ENCODE measurements at places on chromosomes 16 and 17.
A peak's percentile ranks its signal among the peaks of the same experiment; 100 is the strongest.

GRCh38 chr17:38425031-38425430 is 3.2 kb upstream of the ARHGAP23 start:
- no peak for DNase-seq

DNA sequence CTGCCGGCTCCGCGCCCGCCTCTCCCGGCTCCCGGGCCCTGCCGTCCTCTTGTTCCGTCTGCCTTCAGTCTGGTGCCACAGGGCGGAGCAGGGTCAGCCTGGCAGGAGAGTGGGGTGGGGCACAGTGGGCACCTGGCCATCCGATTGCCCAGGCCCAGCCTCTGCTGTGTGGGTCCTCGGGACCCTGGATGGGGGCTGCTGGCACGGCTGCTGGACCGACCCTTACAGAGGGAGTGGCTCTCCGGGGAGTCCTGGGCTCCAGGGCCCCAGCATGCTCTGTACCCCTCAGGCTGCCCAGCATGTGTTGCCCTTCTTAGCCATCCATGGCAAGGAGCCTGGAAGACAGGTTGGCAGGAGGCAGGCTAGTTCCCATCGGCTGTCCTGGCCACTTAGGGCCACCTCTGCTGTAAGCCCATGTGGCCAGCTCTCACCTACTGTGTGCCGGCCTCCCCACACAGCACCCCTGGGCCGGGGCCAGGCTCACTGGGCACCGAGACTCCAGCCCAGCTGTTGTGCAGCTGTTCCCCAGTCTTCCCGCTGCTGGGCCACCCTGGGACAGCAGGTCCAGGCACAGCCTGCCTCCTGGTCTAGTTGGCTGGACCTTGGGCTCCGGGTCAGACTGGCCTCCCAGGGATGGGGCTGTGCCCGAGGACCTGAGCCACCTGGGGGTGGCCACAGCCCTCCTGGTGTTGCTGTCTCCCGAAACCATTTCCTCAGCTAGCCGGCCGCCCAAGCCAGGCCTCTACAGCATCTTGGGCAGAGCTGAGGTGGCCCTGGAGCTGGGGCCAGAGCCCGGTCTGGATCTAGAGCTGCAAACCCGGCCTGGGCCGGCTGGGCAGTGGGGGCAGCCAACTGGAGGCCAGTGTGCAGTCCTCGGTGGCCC is 24.9 kb downstream of the BAHCC1 start:
- no peak for DNase-seq

DNA sequence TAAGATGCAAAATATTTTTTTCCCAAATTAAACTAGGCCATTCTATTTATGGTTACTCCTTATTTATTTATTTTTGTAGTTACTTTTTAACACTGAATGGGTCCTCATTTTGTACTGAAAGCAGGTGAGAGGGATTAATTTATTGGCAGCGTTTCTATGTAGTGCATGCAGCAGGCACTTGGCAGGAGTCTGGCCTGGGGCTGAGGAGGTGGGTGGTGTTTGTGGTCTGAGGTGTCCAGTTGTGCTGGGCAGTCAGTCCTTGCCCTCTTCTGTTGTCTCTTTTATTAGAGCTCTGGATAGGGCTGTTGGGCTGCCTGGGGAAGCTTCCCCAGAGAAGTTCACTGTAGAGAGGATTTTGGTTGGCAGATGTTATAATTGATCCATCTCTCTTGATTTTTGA is 12.7 kb downstream of the SEC14L1 start:
- DNase-seq = no peak

DNA sequence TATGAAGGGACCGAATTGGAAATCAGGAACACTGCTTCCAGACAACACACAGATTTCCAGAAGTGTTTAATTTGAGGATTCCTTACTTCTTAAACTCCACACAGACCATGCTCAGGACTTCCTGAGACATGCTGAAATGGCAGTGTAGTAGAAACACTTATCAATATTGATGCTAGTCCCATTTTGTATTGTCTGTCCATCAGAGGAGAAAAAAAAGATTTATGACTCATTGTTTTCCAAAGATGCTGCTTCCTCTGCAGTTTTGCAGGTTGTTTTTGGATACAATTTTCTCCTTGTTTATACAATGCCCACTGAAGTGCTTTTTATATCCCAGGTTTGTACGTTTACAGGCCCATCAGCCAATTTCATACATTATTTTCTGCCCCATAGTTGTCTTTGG is 68.3 kb upstream of the TANC2 start:
- DNase-seq = no peak

DNA sequence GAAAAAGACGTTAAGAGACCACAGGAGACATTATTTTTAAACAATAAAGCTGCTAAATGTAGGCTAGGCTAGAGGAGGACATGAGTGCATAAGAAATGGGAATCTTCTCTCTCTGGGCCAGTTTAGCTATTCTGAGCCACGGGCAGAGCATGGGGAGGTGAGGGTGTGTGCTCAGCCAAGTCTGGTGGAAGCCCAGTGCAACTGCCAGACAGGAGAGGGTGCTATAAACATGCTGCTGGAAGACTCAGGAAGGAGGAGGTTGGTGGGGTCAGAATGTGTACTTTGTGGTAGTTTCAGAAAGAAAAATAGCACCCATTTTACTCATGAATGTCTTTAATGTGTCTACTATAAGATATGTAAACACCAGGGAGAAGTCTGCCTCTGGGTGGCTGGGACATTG is 5.9 kb upstream of the SDK2 start:
- no peak for DNase-seq

- no peak for DNase-seq
These were observed 618 bp downstream of the GGA3 start for GRCh38 chr17:75260641-75261335.

GRCh38 chr16:87534751-87535150 is 41.9 kb upstream of the ZCCHC14 start:
- no peak for DNase-seq

- DNase-seq = no peak
These were observed 71.5 kb upstream of the PLCG2 start for GRCh38 chr16:81707411-81708265.

- DNase-seq = no peak
These were observed 27.9 kb upstream of the HSBP1 start for GRCh38 chr16:83779886-83780285.

DNA sequence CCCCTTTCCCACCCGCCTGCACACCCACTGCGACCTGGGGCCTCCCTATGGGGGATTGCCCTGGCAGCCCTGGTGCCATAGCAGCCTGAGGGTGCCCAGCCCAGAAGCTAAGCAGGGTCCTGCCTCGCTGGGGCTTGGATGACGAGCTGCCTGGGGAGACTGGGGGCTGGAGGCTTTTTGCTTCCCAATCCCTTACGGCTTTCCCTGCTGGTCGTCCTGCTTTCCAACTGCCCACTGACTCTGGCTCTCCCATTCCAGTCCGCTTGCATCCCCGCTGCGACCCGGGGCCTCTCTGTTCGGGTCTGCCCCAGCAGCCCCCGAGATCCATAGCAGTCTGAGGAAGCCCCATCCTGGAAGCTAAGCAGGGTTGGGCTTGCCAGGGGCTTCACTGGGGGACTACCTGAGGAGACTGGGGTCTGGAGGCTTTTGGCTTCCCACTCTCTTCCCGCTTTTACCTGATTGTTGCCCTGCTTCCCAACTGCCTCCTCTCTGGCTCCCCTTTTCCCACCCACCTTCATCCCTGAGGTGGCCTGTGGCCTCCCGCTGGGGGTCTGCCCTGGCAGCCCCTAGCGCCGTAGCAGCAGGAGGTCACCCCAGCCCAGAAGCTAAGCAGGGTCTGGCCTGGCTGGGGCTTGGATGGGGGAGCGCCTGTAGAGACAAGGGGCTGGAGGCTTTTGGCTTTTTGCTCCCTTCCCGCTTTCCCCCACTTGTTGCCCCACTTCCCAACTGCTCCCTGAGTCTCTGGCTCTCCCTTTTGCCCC is 2292.8 kb downstream of the TP53TG3F start:
- no peak for DNase-seq

DNA sequence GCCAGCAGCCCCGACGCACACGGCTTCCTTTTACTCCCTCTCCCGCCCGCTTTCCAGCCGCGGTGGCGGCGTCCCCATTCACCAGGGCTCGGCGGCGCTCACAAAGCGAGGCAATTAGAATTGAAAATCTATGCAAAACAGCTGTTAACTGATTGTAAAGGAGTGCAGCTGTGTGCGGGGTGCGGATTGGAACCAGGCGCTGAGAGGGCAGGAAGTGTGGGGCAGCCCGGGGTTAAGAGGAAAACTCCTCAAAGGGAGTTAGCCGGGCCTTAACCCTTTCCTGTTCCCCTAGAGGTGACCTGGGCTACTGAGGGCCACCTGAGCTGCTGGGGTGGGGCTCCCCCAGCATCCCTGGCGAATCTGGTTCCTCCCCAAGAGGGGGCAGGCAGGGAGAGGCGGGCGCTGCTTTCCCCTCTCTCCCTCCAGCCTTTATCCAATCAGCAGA is 5.8 kb upstream of the GSE1 start:
- DNase-seq = no peak

- no peak for DNase-seq
These were observed 55.3 kb downstream of the WDR45B start for GRCh38 chr17:82592767-82593589.

GRCh38 chr16:72749091-72749490 is 298.8 kb downstream of the ZFHX3 start:
- no peak for DNase-seq

DNA sequence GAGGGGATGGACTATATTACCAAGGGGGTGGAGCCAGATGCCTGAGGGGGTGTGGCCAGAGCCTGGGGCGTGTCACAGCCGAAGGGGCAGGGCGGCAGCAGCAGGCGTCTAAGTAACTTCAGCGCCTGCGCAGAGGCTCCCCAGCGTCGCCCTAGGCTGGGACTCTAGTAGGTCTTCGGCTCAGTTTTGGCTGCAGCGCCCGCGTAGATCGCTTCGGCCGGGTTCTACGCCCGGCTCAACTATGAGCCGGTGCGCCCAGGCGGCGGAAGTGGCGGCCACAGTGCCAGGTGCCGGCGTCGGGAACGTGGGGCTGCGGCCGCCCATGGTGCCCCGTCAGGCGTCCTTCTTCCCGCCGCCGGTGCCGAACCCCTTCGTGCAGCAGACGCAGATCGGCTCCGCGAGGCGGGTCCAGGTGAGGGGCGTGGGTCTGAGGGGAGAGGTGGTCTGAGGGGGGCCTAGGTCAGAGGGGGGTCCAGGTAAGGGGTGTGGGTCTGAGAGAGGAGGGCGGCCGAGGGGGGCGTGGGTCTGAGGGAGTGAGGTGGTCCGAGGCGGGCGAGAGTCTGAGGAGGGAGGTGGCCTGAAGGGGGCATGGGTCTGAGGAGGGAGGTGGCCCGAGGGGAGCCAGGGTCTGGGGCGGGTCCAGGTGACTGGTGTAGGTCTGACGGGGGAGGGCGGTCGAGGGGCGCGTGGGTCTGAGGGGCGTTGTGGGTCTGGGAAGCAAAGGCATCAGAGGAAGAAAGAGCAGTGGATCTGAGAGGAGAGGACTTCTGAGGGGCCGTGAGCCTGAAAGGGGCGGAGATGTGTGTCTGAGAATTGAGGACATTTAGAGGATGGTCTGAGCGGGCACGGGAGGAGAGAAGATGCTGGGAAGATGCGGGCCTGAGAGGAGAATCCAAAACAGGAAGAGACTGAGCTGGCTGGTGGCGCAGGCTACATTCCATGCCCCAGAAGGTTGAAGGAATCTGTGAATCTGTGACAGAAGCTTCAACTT is at the start of gene LPCAT2:
TSS of gene LPCAT2 (plus strand) at position 132 of the 991 bp plus-strand sequence. CDS start at position 242, 110 bp downstream.
- DNase-seq = peak; percentile 20

All from stimulated activated CD8-positive, alpha-beta memory T cell treated with anti-CD3 and anti-CD28 coated beads, Interleukin-7, amount 100 ng/mL, for 24 hours (primary cell).